Cardiac septum (tissue), 1 donor: ENCODE measurements at places on chromosomes 5 and 9. TPM values are rescaled to one million over a fixed set of nuclear protein-coding genes. Genes with fewer than 3 reads are reported as not detected.

NUTM2F gene
- total RNA-seq: not detected

CNTLN gene
- 3.1 TPM for total RNA-seq

ATOSB gene
- total RNA-seq: 20.0 TPM

SGCD gene
- total RNA-seq: 83.1 TPM

SLC4A9 gene
- 0.19 TPM for total RNA-seq

GPX8 gene
- 7.4 TPM for total RNA-seq

TLX3 gene
- total RNA-seq: not detected

FOXD4L3 gene
- total RNA-seq: not detected

TIGD6 gene
- total RNA-seq: 2.7 TPM

SCGB3A1 gene
- total RNA-seq: not detected

WDR31 gene
- 10.9 TPM for total RNA-seq

C1QTNF2 gene
- total RNA-seq: 1.3 TPM

SLC34A1 gene
- not detected for total RNA-seq

TRAF1 gene
- 2.4 TPM for total RNA-seq

ENG gene
- total RNA-seq: 244 TPM

KLF4 gene
- total RNA-seq: 19.8 TPM

PCDHGA8 gene
- total RNA-seq: 14.0 TPM
